ENCODE measurements at places on chromosomes 2 and 18.

- DNase-seq = peak; percentile 43
These were observed 617 bp downstream of the FOSL2 start for GRCh38 chr2:28393114-28393836.

DNA sequence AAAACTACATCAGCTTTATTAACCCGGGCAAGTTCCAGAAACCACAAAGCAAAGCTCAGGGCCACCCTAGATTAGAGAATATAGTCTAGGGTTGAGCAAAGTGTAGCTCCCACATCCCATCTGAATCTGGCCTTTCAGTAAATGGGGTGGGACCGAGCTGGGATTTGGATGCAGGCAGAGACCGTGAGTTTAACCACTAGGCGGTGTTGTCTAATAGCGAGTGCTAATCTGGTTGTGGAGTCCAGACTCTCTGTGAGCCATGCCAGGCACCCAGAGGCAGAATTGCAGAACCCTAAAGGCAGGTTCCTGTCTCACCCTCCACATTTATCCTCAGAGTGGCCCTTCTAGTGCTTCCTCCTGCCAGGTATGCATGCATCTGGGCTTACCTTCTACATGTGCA lies 435.9 kb downstream of the TSN start:
- peak; percentile 32 for DNase-seq

DNA sequence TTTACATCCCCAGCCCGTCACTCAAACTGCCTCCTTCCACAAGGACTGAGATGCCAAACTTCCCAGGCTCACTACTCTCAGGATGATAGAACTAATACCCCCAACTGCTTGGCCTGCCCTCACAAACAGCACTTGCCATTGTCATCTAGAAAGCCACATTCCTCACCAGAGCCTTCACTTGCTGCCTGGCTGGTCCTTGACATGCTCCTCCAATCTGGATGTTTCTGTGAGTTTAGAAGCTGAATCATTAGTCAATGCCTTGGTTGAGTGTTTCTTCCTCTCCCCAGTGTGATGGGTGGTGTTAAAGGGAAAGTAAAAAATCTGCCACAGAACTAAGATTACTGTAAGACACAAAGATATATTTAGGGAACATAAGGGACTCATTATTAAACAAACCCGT lies 52.5 kb downstream of the MARCHF4 start:
- no peak for DNase-seq

GRCh38 chr18:30094556-30094955 lies 948.0 kb downstream of the DSC3 start:
- no peak for DNase-seq

- no peak for DNase-seq
These were observed 37.4 kb downstream of the KLHL29 start for GRCh38 chr2:23422089-23423061.

GRCh38 chr18:3660739-3661515 lies 211.0 kb downstream of the TGIF1 start:
- DNase-seq = no peak

DNA sequence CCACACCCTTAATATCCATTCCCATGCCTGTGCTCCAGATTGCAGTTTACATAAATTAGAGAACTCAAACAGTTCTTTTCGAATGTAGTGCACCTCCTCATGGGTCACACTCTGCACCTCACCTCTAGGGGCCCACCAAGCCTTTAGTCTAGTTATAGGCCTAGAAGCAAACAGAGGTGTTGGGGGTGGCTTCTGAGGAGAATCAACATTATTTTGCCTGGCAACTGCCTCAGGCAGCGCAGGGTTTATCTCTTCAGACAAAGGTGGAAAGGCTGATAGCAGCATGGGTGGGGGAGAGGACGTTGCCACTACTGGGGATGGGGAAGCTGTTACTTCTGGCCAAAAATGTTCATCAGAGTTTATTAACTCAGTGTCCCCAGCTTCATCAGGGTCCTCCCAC lies 5.0 kb upstream of the GYPC start:
- DNase-seq = no peak

DNA sequence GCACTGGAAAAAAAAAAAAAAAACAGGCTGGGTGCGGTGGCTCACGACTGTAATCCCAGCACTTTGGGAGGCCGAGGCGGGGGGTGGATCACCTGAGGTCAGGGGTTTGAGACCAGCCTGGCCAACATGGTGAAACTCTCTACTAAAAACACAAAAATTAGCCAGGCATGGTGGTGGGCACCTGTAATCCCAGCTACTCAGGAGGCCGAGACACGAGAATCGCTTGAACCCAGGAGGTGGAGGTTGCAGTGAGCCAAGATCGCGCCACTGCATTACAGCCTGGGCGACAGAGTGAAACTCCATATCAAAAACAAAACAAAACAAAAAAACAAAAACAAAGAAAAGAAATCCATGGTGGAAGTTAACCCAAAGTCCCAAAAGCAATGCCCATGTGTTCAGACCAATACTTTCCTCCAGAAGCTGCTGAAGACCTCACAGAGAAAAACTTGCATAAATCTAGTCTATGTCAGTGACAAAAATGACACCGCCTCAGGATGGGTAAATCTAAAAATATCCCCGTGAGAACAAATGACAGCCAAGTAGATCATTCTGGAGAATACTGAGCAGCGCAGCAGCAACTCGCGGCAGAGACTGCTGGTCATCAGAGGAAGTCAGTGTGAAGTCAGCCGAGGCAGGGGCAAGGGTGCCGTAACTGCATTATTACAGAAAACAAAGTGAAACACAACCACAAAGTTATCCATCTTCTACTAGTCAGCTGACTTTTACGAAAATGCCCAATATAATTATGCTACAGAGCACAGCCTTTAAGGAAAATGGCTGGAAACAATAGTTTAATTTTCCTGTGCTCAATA lies 41.0 kb downstream of the LPIN2 start:
- DNase-seq = no peak

DNA sequence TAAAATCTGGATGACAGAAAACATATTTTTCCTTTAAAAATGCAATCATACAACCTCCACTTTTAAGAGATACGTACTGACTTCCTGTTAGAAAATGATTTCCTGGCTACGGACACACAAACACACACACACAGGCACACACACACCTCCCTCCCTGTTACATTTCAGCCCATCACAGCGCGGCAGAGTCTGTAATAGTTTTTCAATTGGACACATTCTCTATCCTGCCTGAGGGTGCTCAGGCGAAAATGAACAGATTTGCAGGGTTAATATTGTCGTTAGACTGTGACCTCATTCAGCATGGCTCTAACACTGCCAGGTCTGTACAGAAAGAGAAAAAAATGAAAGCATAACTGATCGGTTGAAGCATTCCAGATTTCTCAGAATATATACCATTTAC lies 45.0 kb downstream of the KCTD1 start:
- no peak for DNase-seq

GRCh38 chr18:75875559-75875958 lies 448.1 kb upstream of the SMIM21 start:
- no peak for DNase-seq

DNA sequence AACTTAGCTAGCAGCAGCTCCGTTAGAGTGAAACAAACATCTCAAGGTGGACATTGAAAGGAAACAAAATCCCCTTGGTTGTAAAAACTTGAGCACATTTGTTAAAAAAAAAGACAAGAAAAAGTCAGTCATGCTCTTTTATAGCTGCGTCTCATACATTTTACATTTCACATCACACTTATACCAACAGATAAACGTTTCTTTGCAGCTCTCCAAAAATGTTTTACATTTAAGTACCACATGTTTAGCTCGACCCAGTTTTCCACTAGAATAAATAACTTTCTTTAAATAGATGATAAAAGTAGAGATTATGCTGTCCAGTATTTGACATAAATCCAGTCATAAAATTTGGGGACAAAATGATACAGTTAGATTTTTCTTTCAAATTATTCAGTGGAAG lies 297.0 kb upstream of the ST6GAL2 start:
- no peak for DNase-seq

DNA sequence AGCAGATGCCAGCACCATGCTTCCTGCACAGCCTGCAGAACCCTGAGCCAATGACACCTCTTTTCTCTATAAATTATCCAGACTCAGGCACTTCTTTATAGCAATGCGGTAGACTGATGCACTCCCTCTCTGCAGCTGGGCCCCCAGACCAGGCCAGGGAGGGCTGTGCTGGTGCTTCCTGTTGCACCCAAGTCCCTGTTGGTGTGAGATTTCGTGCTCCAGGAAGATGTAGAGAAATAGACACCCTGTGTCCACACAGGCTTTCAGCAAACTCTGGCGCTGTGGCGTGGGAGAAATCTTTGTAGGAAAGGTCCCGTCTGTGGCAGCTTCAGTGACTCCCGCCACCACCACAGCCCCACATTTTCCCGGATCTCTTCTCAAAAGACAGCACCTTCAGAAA lies 572.2 kb downstream of the GALR1 start:
- DNase-seq = no peak

DNA sequence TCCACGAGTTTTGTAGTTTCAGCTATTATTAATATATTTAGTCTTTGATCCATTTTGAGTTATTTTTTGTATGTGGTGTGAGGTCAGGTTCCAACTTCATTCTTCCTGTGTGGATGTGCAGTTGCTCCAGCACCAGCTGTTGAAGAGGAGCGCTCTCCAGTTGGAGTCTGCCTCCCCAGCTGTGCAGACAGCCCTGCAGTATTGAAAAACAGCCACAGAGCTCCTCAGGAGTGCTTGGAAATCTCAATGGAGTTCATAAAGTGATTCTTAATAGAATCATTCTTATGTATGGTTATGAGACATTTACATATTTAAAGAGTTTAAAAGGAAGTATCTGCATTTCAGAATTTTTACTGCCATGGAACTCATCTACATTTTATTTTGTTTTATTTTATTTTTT lies 17.3 kb downstream of the DGKD start:
- DNase-seq = no peak

DNA sequence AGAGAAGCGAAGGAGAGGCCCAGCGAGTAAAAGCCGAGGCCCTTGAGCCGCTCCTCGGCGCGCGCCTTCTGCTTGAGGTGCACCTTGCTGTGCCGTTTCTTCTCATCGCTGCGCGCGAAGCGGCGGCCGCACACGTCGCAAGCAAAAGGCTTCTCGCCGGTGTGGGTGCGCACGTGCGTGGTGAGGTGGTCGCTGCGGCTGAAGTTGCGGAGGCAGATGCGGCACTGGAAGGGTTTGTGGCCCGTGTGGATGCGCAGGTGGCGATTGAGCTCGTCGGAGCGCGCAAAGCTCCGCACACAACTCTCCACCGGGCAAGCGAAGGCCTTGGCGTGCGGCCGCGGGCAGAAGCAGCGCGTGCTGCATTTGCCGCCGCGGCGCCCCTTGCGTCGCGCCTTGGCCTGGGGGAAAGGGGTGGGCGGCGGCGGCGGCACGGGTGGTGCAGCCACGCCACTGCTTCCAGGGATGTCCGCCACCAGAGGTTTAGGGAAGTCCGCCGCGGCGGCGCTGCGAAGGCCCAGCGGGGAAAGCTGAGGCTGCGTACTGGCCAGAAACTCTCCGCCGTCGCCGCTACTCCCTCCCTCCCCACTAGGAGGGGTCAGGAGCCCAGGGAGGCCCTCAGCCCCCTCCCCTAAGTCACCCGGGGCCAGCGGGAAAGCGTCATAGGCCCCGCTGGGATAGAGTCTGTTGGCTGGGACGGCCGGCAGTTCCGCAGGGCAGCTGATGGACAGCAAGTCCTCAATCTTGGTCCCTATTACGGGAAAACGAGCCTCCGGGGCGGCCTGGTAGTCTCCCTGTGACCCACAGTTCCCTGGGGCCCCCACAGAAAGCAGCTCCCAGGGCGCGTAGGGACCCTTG lies 1.7 kb downstream of the EGR4 start:
- DNase-seq = peak; percentile 51

- no peak for DNase-seq
These were observed 21.8 kb downstream of the CAD start for GRCh38 chr2:27238976-27239375.

DNA sequence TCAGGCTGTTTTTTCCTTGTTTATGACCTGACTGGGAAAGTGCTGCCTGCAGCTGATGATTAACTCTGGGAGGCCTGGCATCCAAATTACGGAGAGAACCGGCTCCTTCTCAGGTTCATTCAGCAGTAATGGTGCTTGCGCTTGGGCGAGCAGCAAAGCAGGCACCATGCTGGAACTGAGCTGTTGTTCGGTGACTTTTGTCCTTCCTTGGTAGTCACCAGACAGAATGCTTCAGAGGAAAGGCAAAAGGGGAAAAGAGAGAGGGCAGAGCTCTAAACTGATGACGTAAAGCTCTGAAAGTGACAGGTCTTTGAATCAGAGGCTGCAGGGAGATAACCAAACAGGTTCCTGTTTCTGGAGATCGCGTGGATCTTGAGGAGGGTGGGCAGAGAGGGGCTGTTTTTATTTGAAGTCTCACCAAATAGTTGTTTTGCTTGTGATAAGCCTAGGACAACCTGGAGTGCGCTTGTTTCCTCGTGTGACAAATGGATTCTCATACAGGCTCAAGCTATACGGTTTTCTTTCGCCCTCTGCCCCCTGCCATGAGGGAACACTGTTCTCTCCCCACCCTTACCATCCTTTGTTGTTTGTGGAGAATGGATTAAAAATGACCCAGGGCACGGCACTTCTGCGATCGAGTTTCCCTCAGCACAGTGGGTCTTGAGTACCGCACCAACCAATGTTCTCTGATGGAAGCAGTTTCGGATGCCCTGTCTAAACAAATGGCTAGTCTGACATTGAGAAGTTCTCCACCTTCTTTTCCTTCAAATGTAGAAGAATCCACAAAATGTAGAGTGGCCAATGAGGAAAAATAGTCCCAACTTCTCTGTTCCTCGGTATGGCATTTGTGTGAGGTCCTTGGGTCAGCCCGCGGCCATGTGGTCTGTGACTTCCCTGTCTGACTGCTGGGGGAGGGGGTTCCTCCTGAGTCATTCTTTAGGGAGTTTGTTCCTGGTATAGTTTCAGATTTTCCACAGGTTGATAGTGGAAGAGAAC lies 1.3 kb downstream of the RASGRP3 start:
- no peak for DNase-seq

GRCh38 chr18:49751427-49752094 lies 61.8 kb downstream of the ACAA2 start:
- no peak for DNase-seq

- no peak for DNase-seq
These were observed 22.9 kb upstream of the GRB14 start for GRCh38 chr2:164644036-164644700.

DNA sequence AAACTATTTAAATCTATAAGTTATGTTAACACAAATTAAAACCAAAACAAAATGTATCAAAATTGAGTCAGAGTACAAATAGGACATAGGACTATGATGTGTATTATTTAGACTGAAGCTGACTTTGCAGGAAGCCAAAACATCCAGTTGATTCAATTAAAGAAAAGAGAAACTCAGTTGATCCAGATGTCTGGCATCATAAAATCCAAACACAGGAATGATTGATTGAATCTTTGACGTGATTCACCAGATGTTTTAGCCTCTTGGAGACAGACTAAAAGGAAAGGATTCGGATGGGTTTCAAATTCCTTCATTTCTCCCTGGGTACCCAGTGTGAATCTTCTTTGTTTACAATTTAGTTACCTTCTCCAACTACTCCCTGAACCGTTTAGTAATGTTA lies 272.9 kb downstream of the IRS1 start:
- no peak for DNase-seq

DNA sequence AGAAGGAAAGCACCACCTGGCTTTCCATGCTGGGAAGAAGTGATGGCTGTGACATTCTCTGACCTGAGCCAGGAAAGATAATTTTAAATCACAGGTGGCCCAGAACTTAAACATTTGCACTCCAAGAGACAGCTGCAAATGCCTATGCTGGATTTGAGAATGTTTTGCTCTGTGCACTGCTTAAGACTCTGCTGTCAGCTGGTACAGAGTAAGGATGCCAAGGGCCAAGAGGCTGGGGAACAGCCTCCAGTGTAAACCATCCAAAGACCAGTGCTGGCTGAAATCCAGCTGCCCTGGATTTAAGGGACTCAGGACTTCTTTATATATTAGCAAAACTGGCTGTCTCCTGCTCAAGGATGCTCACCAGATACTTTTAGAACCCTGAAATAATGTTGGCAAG lies 3.9 kb downstream of the HOXD8 start:
- no peak for DNase-seq

Measured in HuH-7.5 (cell line).